ENCODE measurements at places on chromosomes 12 and 14.

DNA sequence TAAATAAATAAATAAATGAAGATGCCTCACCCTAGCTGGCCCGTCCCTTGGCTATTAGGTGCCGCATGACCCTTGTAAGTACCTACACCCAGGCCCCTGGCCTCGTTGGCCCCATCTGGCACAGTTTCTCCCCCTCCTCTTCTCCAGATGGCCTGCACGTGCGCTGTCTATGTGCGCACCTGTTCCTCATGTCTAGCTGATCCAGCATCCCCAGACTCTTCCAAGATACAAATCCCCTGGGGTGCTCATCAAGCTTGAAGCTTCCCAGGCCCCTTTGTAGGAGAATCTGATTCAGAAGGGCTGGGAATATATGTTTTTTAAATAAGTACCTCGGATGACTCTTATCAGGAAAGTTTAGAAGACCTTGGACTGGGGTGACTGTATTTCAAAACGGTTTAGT is 133.3 kb downstream of the CHST11 start:
- no peak for DNase-seq

DNA sequence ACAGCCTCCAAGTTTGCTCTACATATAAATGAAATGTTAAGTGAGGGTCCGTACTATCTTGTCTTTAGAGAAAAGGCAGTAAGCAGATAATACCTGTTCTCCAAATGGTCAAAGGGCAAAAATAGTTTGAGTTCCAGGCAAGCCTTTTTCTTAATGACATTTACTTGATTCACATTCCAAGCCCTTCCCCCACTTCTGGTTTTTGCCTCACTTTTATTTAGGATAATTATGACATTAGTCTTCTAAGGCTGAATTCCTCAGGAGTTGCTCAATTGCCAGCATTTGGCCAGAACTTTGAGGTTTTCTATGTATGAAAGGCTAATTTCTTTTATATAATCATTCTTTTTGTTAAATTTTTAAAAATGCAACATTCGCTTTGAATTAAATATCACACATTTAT is 62.5 kb upstream of the DUSP6 start:
- no peak for DNase-seq

GRCh38 chr14:40053416-40053815 is 621.2 kb upstream of the FBXO33 start:
- no peak for DNase-seq

- no peak for DNase-seq
Observed at GRCh38 chr12:108214486-108214885, 85.4 kb downstream of the WSCD2 start.

DNA sequence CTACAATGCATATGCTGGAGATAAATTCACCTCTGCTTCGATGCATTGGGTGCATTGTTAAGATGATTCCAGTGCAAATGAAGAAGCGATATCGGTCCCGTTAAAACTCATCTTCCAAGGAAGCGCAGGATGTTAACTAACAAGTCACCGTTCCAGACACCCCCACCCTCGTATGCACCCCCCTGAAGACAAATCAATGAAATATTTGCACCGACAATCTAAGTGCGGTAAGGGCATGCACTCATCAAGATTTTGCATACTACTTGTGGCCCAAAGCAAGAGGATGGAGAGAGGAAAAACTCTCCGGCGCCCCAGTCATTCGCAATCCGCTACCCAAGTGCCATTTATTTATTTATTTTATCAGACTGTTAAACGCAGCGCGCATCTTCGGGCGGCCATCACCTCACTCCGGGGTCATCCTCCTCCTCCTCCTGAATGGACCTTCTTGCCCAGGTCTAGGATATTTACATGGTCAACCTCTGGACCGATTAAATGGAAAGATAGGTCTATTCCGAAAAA is 1.2 kb downstream of the NOVA1 start:
- no peak for DNase-seq

GRCh38 chr12:12015073-12015685 is 55.6 kb upstream of the BCL2L14 start:
- no peak for DNase-seq

GRCh38 chr14:100438678-100439592 is 115.8 kb downstream of the SLC25A47 start:
- DNase-seq, result no peak

GRCh38 chr12:131266591-131267467 is 313.1 kb downstream of the ADGRD1 start:
- no peak for DNase-seq

DNA sequence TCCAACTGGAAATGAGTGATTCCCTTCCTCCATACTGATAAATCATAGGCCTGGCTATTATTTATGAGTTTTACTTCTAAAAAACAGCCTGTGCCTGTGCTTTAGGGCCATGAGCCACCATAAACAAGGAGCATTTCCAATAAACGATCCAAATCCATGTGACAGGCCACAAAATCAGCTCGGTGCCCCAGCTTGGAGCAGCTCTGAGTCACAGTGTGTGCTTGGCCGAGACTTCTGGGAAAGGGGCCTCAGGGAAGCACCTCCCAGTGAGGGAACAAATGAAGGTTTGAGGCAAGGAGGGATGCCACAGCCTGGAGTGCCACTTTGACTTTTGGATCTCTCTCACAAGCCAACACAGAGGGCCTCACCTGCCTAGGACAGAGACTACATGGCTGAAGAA is 190.4 kb downstream of the NTF3 start:
- no peak for DNase-seq

Data from activated naive CD4-positive, alpha-beta T cell (primary cell).